ENCODE measurements at places on chromosomes 1 and 21.

DNA sequence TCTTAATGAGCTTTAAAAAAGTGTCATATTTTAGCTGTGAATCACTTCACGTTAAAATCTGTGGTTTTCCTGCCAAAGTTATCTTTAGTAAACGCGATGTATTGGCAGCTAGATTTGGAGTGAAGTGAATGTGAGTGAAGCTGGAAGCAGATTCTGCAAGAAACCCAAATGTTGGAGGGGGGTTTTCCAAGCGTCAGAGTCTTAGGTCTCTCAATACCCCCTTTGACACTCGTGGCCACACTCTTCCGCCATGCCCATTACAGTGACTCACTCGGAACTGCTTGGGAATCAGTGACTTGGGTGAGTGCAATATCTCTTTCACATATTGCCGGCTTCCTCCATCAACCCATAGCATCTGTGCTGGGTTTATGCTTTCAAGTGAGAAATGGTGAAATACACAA is 17.5 kb downstream of the B3GALT5 start:
- no peak for DNase-seq

DNA sequence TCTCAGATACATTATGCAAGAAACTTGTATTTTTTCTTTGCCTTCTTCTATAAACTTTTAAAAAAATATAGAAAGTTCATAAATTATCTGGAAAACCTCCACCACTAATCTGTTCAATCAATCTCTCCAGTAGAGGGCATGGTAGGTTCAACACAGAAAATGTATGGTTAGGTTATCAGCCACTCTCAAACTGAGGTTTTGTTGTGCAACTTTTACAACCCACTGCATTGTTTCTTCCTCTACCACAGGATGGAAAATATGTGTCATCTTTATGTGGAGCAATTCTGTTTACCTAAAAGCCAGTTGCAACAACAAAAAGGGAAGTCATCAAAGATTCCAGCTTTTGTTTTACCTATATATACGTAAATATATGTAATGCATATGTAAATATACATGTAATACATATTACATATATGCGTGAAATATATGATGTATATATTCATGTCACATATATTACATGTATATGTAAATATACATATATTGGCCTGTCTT is 3.0 kb upstream of the RGS2 start:
- DNase-seq: peak; percentile 74

- DNase-seq: no peak
Measured at GRCh38 chr21:42833859-42834725, 45.2 kb downstream of the WDR4 start.

DNA sequence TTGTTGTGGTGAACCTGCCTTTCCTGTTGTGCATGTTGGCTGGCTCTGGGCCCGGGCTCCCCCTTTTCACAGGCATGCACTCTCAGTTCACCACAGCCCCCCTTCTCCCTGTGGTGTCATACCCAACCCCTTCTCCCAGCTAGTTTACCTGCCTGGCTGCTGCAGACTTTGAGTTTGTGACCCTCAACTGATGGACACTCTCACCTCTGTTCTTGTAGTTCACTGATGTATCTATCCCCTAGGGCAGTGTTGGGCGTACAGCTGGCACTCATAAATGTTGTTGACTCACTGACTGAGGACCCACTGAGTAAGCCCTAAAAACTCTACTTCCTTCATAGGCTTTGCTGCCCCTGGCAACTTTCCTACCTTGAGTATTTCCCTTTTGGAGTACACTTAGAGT is 54.9 kb downstream of the WDR64 start:
- DNase-seq: no peak

DNA sequence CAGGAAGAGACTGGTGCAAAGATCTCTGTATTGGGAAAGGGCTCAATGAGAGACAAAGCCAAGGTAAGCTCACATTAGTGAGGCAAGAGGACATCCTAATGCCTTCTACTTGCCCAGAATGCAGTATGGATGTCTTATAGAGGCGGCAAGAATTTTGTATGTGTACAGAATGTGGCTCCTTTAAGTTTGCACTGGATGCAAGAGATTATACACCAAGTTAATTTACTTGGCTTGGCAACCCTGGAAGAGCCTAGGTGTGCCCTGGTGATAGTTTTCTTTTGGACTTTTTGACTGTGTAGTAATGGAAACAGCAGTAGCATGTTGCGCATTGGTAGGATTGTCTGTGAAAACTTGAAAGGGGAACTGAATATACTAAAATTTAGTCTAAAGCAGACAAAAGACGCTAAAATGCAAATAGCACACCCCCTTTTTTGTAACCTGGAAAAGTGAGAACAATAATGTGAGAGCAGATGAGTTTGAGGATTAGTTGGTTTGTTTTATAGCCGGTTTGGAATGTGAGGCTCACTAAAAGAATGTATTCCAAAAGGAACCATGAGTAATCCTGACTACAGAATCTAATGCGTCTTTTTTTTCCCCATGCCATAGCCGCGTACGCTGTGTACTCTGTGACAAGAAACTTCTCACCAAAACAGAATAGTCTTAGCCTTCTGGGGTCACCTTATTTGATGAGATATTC is 18.1 kb downstream of the KHDRBS1 start:
- DNase-seq: no peak

DNA sequence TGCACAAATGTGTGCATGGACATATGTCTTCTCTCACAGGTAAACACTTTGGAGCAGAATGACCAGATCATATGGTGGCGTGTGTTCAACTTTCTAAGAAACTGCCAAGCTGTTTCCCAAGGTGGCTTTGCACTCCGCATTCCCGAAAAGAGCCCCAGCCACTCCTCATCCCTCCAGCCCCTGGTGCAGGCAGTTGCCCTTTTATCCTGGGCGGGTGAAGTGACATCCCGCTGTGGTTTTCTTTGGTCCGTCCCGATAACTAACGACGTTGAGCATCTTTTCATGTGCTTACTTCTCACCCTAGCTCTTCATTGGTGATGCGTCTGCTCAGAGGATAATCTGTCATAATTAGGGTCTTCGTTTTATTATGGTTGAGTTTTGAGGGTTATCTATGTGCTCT is 612.5 kb downstream of the MATN1 start:
- DNase-seq: no peak

DNA sequence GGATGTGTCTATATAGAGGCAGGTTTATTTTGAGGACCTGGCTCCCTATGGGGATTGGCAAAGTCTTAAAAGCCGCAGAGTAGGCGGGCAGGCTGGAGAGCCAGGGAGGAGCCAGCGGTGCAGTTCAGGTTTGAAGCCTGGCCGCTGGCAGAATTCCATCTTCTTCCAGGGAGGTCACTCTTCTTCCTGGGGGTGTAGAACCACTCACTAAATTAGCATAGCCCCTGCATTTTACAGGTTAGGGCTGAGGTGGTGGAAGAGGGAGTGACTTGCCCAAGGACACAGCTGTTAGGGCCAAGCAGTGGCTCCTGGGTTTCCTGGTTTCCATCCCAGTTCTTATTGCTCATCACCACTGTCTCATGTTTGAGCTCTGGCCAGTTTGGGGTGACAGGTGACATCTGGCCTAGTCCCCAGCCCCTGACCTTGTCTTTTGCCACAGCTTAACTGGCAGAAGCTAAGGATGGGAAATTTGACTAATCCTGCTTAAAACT is 1.4 kb downstream of the PINK1 start:
- DNase-seq: peak; percentile 66

- no peak for DNase-seq
Measured at GRCh38 chr1:211804915-211805314, 25.6 kb downstream of the LPGAT1 start.

GRCh38 chr1:72230746-72231145 is 51.6 kb downstream of the NEGR1 start:
- DNase-seq: no peak

DNA sequence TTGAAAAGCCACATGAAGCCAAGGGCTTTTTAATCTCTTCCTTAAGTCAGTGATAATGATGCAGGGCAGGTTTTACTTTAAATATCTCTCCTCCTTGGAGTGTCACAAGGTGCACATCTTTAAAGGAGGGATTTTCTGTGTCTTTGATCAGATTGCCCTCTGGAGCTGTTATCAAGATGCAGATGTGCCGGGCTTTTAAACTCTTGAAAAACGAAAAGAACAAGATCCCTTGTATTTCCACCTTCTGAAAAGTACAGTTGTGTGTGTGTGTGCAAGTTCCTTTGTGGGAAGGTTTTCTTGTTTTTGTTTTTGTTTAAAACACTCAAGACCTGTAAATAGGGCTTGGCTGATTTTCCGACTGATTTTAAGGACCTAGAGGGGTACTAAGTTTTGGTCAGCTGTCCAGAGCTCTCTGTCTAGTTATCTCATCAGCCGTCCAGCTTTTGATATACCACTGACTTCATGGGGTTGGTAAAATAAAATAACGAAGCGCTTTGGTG is 1.6 kb downstream of the MARK1 start:
- DNase-seq: no peak

DNA sequence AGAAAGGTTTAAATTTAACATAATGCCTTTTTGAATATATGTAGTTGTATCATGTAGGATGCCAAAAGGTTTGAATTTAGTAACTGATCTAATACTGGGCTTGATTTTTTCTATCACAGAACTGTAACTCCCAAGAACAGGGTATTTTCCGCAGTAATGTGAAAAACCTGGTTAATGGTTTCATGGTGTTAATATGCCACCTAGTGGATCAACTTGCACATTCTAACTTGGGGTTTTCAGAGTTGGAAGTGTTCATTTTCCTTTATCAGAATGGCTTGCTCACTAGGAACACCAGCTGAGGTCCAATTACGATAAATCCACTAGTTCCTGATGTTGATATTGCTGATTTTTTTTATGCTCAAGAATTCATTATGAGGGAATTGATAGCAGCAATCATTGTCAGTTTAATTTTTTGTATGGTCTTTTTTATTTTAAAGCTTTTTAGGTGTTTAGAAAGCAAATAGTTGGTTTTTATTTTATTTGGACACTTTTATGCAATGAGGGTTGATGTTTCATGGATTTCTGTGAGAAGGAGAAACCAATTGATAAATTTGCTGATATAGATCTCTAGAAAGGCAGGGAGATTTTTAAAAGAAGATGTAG is 157.2 kb downstream of the PLA2G4A start:
- DNase-seq: peak; percentile 76

DNA sequence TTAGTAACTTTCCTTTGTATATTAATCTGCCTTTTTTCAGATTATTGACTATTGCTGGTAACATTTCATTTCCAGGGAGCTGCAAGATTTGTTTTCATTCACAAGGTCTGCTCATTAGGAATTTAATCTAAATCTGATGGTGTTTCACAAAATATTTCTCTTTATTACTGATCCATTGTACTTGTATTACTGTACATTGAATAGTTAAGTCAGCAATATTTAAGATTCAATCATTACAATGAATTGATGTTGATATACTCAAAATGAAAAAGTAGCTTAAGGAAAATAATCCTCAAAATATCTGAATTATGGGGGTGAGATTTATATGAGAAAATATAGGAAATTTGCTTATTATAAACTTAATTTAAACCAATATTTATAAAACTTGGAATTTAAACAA is 308.6 kb upstream of the PBX1 start:
- no peak for DNase-seq

GRCh38 chr1:34681480-34682451 is 73.1 kb upstream of the GJB5 start:
- peak; percentile 54 for DNase-seq

DNA sequence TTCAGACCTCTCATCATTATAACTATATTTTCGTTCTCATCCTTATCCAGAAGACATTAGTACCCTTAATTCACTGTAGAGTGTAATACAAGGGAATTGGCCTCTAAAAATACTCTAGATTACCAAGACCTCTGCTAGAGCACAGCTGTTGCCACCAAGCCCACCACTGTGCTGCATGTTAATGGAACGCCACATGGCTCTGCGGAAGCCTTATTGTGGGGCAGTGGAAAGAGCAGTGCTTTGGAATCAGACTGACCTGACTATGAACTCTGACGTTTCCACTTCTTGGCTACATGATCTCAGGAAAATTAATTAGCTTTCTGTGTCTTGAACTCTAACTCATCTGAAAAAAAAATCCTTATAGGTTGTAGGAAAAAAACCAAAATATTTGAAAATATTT is 222.1 kb downstream of the LMX1A start:
- no peak for DNase-seq

- no peak for DNase-seq
Measured at GRCh38 chr1:182041615-182042014, 19.9 kb downstream of the ZNF648 start.

DNA sequence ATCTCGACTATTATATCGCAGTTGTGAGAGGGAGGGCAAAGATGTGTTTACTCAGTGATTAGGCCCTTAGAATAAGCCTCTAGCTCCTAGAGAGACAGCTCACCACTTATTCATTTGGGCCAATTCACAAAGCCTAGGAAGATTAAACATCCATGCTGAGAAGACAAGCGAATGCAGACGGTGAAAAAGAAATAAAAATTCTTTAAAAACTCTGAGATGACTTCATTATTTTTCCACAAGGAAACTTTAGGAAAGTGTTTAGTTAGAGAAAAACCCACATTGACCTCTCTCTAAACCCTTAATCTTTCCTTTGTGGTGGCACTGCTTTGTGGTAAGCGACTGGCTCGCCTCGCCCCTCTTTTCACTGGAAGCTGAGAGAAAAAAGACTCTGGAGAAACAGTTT is 146.8 kb upstream of the DMRTA2 start:
- DNase-seq: no peak

DNA sequence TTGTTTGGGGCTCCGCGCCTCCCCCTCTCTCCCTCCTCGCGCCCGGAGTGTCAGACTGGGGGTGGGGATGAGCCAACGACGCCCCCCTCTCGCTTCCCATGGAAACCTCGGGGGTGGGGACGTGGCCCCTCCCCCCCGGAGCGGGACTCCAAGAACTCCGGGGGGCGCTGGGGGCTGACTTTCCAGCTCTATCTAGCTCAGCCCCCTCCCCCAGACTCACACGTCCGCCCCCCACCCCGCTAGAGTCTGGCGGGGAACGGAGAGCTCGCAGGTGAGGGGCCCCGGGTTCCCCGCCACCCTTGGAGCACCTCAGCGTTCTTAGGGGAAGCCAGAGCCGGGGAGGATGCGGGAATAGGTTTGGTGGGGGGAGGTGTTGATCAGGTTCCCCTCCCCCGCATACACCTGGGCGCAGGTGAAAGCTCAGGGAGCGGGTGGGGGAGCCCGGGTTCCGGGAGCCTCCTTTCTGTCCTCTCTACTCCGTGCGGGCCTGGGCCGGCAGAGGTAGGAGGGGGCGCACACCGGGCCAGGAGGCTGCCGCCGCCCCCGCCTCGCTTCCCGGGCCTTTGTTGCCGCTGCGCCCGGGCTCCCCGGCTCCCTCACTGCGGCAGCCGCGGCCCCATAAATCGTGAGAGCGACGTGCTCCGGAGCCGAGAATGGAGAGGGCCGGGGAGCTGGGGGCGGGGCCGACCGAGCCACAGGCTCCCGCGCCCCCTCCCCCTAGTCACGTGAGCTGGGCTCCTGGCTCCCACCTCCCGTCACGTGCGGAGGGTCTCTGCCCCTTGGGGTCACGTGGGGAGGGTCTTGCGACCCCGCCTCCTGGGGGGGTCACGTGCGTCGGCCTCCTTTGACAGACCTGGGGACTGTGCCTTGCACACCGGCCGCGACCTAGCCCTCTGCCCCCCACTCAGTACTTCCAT is 1.9 kb downstream of the EFNA3 start:
- DNase-seq: peak; percentile 6
